ENCODE measurements at places on chromosomes 5 and 9.

DNA sequence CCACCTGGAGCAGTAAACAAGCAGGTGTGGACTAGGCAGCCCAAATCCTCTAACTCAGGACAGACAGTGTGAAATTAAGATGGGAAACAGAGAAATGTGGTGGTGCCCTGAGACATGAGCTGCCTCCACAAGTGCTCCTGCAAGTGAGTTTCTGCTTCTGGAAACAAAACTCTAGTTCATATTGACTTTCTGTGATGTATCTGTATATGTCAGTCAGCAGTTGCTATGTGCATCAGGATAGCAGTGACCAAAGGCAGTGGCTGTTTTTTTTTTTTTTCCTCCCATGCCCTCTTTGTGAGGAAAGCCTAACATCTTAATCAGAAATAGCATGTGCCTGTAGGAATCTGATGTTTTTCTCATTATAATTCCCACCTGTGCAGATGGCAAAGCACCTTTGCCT lies 318.4 kb upstream of the SEMA6A start:
- DNase-seq: no peak

- no peak for DNase-seq
Observed at GRCh38 chr9:86800681-86801080, 146.6 kb downstream of the GAS1 start.

DNA sequence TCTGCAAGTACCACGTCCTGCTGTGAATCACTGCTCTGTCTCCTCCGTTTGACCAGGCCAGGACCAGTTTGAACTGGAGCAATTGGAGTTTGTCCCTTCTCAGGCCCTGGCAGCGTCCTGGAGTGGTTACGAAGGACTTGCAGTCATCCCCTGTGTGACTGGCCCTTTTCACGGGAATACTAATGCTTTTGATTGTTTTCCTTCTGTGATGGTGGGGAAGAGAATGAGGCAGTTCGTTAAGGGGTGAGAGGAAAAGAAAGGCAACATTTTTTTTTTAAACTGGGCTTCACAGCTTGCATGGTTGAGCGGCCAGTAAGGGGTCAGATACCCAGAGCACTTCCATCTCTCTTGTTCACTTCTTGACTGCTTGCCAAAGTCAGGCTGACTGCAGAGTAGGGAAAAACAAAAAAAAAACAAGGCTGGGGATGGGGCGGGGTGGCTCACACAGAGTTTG lies 153.5 kb upstream of the STK32A start:
- no peak for DNase-seq

DNA sequence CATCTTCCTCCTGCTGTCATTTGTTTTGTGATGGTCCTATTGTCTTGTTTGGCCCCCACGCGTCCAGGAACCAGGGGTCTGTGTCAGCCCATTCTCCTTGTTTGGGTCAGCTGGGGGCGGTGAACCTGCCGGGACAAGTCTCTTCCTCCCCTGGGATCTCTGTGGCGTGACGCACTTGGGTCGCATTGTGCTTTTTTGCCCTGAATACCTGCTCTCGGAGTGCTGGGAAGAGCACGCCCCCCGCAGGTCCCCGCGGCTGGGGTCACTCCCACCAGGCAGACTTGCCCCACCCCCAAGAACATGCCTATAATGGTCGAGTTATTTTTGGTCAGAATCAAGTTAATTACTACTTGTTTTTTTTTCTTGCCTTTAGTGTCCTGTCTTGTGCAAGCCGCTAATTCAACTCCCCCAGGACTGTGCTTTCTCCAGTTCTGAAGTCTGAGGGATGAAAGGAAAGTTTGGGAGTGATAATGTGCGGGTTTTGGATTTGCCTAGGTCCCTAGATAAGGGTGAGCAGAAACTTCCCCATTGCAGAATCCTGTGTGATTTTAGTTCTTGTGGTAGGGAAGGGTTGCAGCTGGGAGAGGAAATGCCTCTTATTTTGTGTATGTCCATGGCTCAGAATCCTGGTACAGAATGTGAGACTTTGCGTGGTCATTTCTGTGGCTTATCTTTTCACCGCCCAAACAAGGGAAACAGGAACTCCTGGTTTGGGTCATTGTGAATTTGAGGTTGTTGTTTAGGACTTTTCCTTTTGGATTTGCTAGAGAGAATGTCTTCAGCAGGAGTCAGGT lies 789 bp downstream of the ACER2 start:
- DNase-seq: peak; percentile 13

- no peak for DNase-seq
Observed at GRCh38 chr5:139896718-139897117, 101.1 kb downstream of the PSD2 start.

DNA sequence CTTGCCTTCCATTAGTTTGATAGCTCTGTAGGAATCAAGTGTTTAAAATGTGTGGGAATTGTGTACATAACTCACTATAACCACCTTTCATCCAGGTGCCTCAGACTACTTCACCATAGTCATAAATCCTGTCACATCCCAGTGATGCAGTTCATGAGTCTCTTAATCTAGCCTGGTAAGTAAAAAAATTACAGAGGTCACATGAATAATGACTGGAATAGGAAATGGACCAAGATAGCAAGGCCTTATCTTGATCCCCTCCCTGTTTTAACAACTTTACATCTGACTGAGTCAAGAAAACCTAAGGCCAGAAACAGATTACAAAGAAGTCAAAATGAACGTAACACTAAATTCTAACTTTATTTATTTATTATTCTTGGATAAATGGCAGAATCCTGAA lies 1.5 kb upstream of the RNF145 start:
- DNase-seq: no peak

- no peak for DNase-seq
Observed at GRCh38 chr5:77180167-77181081, 30.1 kb upstream of the PDE8B start.

GRCh38 chr5:72476721-72477120 lies 30.5 kb downstream of the ZNF366 start:
- DNase-seq: no peak

GRCh38 chr5:7801891-7802614 lies 48.9 kb downstream of the CFAP90 start:
- DNase-seq: no peak

DNA sequence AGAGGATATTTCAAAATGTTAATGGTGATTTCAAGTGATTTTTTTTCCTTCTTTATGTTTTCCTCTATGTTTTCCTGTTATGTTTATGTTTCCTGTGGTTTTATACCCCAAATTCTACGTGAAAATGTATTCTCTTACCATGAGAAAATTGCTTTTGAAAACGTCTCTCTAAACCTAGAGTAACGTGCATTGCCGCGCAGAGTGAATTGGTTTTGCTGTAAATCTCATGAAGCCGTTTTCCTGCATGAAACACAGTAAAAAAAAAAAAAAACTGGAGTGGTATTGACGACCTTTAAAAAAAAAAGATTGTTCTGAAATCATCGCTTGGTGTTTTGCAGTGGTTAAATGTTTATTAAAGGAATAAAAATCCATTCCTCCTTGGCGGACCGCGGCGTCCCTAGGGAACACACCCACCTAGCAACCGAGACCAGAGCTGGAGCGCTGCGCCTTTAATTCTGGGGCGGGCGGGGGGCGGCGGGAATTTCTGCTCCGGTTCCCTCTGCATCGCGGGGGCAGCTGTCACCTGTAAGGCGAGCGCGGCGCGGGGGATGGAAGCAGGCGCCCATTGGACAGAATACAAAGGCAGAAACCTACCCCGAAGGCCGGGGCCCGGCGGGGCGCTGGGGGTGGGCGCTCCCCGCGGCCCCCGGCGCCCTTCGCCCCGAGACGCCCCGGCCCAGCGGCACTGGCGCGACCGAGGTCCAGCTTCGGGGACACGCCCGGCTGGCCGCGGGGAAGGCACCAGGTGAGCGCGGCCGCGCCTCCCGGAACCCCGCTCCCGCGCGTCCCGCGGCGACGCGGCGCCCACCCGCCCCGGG lies at the start of gene SOWAHA:
Gene SOWAHA, plus strand, starts transcription at position 522 of the 818 bp plus-strand sequence. CDS start 320 bp downstream, outside the sequence.
- DNase-seq: no peak

DNA sequence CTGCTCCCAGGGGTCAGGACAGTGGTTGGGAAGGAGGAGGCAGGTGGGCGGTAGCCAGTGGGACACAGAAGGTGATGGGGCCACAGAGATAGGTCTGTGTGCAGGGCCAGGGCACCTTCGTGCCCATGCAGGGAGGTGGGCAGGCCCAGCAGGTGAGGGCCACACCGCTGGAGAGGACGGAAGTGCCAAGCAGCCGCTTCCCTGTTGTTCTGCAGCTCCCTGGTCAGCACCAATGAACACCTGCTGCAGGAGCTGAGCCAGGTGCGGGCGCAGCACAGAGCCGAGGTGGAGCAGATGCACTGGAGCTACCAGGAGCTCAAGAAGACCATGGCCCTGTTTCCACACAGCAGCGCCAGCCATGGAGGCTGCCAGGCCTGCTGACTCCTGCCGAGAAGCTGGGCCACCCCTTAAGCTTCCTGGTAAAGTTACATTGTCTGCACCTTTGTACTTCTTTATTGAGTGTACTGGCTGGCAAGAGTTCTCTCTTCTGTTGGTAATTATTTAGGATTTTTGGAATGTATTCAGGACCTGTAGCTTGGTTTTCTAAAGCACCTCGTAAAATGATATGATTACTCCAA lies 40.3 kb downstream of the TPPP start:
- no peak for DNase-seq

GRCh38 chr5:105197531-105197930 lies 1634.9 kb upstream of the NUDT12 start:
- no peak for DNase-seq
